AG04449 (cell line): ENCODE measurements at places on chromosomes 3 and 15.

GRCh38 chr3:181578743-181579142, 133.0 kb upstream of the SOX2 start:
- DNase-seq = no peak

- no peak for DNase-seq
These were observed 113.8 kb downstream of the ITPR1 start for GRCh38 chr3:4606911-4607310.

DNA sequence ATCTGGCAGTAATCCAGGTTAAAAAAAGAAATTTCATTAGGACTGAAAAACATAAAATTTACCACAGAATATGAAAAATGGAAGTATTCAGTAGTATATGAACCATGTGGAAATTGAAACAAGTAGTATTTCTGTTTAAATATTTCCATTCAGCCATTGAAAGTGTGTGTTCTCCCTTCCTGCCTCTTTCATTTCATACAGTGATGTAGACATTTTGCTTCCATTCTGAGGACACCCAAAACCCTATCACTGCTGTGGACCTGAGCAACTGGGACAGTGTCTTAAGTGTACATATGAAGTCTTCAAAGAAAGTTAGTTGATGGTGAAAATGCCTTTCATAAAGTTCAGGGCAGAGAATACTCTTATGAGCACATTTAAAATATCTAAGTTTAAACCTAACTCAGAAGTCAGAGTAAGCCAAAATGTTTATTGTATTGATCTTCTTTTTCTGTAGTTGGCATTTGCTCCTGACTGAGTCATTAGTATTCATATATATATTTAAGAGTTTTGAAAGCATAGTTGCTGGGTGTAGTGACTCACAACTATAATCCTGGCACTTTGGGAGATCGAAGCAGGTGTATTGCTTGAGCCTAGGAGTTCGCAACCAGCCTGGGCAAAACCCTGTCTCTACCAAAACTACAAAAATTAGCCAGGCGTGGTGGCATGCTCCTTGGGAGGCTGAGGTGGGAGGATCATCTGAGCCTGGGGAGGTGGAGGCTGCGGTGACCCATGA, 198.8 kb downstream of the KLHL25 start:
- DNase-seq = no peak

- DNase-seq = no peak
These were observed 93.8 kb downstream of the NSUN3 start for GRCh38 chr3:94156626-94157025.

DNA sequence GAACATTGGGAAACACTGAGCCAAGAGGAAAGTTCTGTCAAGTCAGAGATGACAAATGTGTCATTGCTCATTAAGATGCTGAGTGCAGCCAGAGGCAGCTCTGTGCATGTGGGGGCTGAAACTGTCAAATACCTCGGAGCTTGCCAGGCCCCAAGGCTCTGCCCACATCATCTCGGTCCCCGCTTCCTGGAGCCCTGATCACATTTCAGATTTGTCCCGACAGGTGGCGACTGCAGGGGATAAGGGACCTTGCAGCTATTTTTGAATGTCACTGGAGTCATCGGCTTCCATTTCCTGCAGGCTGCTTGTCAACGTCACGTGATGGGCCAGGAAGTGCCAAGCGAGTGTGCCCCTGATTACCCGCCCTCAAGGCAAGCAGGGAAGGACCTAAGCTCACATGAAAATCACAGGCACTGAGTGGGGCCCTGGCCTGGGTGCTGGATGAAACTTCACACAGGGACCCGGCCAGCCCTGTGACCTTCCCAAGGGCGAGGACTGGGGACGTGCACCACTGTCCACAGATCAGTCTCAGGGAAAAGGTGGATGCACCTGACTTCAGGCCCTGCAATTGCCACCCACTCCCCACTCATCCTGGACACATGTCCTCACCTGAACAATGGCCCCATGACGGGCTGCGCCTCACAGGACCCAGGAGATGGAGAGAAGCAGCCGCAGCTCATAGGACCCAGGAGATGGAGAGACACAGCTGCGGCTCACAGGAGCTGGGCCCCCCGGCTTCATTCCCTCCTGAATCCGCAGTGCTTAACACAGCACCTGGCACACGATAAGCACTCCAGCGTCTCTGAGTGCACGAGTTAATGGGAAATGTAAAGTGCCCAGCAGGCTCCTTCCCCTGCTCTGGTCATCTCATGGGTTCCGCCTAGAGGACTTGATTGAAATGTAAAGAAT, 73.4 kb downstream of the NUP210 start:
- DNase-seq = no peak

GRCh38 chr3:113588806-113589205, 56.5 kb downstream of the SIDT1 start:
- DNase-seq = no peak

DNA sequence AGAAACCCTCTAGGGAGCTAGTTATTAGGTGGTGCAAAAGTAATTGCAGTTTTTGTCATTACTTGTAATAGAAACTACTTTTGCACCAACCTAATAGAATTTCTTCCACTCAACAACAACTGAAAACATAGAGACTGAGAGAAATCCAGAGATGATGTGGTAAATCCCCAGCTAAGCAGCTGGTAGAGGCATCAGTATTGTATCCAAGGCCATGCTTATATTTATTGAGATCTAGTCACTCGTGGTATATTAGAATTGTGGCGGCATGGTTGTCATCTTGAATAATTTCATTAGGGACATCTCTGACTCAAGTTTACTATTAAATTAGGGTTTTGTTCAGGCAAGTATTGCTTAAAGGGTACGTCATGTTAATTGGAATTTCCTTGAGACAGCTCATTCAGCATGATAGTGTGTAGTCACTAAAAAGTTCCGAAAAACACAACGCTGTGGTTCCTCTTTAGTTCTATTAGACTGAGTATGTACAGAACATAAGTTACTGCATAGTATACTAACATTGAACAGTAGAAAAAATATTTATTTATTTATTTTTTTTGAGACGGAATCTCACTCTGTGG, 35.3 kb downstream of the PAK2 start:
- DNase-seq = no peak

DNA sequence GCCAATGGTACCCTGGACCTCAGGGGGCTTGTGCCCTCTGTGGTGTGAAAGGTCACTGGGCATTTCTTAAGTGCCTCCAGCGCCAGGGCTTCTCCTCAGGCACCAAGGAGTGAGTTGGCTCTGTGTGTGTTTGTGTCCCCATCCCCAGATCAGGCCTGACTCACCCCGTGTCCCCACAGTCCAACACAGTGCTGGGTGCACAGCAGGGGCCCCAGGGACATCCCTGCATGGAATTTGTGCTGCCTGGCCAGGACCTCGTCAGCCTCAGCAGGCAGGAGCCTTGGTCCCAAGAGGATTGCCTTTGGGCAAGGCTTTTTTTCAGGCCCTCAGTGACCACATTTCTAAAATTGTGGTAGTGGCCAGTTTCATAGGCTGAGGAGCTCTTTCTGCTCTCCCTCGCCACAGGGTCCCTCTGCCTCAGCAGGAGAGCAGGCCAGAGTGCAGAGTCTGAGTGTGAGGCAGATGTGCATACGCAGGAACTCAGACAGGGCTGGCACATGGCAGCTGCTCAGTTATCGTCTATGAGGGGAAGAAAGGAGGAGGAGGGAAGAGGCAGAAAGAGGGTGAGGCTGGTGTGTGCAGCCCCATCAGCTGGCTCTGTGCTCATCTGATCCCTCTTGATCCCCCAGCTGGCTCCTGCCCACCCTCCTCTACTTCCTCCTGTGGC, 215.6 kb downstream of the RPLP1 start:
- no peak for DNase-seq
